Astrocyte (in vitro differentiated cells and primary cell): ENCODE measurements at places on chromosomes 4 and X. TPM values are rescaled to one million over a fixed set of nuclear protein-coding genes. Genes with fewer than 3 reads are reported as not detected.
A peak's percentile ranks its signal among the peaks of the same experiment; 100 is the strongest.

CFAP99 gene
- total RNA-seq = not detected in 2 replicates

RASL11B gene
- total RNA-seq = 4.4 and 5.1 TPM in 2 replicates

RAB33A gene
- 1.7 and 1.9 TPM in 2 replicates for total RNA-seq

F11 gene
- not detected in 2 replicates for total RNA-seq

GPC3 gene
- total RNA-seq = 2.7 and 8.2 TPM in 2 replicates

FAM50A gene
- 88.0 and 100.0 TPM in 2 replicates for total RNA-seq

MXRA5 gene
- total RNA-seq = 23.3 and 60.6 TPM in 2 replicates

FAM9B gene
- total RNA-seq = not detected in 2 replicates

DNA sequence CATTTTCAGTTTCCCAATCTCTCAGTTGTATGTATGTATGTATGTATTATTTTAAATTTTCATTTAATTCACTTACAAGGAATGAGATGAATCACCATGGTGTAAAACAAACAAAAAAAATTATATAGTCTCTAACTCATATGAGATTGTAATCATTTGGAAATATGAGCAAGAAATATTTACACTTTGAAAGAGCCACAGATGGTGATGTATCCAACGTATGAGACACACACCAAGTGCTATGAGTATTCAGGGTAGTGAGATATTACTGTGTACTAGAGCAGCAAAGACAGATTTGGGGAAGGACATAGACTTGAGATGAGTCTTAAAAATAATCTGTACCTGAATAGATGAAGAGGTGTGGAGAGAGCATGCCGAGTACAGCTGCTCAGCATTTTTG is 1154.4 kb downstream of the RAPGEF2 start:
- no peak for DNase-seq

GRCh38 chrX:119359618-119360382 is 39.3 kb upstream of the SLC25A43 start:
- DNase-seq = no peak

- DNase-seq = no peak
Observed at GRCh38 chrX:18098763-18099162, 121.9 kb downstream of the BEND2 start.

DNA sequence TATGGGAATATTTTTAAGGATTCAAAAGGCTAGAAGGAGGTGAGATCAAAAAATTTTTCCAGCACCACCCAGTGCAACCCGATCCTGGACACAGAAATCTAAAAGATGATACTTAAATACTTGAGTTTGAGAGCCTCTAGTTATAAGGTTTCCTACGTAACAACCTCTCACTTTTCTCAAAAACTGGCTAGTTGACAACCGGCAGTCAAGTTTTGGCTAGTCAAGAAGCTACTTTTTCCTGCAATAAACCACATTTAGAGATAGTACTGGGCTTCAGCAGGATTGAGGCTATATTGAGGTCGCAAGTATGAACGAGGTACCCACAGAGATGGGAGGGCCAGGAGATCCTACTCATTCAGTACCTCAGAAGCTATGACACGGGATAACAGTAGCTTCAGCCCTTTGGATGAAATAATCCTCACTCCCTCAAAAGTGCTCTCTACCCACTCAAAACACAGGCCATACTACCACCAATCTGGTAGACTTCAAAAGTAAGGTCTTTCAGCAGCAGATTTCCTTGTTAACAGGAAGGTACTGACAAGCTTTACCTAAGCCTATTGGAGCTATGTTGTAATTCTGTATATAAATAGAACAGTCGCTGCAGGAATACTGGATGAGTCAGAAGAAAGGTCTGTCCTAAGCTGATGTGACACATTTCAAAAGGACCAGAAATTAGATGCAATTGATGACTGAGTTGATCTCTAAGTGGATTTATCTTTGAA is 1.5 kb upstream of the TSPAN5 start:
- DNase-seq = peak; percentile 68

- no peak for DNase-seq
Observed at GRCh38 chrX:129845616-129846190, 2.0 kb upstream of the ZDHHC9 start.

- no peak for DNase-seq
Observed at GRCh38 chr4:128307123-128307571, 19.5 kb upstream of the PGRMC2 start.

DNA sequence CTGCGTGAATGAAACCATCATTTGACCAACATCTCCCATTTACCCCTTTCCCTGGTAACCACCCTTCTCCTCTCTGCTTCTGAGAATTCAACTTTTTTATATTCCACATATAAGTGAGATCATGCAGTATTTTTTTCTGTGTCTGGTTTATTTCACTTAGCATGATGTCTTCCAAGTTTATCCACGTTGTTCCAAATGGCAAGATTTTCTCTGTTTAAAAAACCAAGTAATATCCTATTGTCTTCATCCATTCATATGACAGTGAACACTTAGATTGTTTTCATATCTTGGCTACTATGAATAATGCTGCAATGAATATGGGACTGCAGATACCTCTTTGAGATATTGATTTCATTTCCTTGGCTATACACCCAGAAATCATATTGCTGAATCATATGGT is 362.4 kb upstream of the SLC7A11 start:
- DNase-seq = no peak

DNA sequence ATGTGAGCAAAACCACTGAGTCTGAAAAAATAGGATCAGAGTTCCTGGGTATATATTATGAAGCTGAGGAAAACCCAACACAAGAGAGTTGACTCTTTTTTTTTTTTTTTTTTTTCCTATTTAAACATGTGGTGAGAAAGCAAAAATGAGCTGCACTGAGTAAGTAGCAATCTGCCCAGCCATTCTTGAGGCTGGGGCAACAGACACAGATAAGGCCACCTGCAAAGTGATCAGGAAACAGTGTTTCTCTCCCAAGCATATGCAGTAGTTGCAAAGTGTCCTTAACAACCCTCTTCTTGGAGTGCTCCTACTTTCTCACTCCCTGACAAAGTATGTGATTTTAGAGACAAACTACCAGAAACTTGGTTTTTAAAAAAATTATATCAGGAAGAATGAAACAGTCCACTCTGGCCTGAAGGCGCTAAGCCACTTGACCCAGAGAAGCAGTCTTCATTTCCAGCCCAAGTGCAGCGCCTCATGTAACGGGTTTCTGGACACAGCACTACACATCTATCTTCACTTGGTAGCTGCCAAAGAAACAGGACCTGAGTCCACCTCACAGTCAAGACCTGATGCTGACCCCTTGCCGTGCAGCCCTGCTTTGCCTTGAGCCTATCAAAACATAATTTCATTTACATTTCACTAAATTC is 124.6 kb upstream of the MAP3K15 start:
- no peak for DNase-seq

GRCh38 chr4:71338846-71339593 is at the start of gene SLC4A4:
SLC4A4 (plus strand) TSS chr4:71339020.
- peak; percentile 72 for DNase-seq

- DNase-seq = no peak
Observed at GRCh38 chr4:163554870-163555465, 60.5 kb downstream of the TMA16 start.

DNA sequence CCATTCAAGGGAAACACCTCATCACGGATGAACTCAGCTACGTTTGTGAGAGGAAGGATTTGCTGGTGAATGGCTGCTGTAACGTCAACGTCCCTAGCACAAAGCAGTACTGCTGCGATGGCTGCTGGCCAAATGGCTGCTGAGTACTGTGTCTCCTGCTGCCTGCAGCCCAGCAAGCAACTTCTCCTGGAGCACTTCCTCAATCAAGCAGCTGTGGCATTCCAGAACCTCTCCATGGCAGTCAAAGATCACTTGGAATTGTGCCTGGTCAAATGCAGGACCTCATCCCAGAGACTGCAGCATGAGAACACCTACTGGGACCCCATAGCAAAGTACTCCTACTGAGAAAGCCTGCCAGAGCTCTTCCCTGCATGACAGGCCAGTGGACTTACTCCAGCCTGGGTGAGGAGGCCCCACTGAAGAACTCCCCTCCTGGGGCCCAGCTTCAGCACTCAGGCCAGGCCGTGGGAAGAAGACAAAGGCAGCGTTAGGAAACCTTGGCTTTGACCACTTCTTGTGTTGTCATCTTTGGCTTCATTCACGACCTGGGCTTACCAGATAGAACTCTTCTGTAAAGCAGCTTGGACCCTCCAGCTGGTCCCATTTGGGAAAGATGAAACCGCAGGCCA is 244.3 kb downstream of the RBMX2 start:
- DNase-seq = no peak

GRCh38 chrX:154457491-154458115 is 478 bp upstream of the PLXNA3 start:
- no peak for DNase-seq

DNA sequence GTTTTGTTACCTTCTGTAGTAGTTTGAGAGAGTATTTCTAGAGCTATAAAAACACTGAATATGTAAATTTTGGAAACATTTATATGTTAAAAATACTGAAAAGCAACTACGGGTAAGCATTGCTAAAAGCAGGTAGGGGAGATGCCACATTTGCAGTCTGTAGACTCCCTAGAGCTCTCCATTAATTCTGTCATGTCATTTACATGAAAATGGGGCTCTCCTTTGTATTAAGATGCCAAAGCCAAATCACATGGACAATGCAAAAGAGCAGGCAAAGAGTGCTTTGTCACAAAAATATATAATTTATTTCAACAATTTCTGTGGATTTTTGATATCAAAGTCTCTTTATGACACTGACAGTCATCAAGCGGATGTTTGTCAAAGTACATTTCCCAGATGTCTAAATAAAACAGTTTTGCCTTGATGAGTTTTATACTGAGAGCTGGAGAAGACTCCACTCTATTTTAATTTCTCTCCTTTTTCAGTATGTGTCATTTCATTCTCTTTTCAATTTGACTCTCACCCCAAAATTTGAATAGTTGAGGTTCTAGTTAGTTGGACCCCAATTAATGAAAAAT is 51.8 kb downstream of the LDB2 start:
- no peak for DNase-seq

GRCh38 chr4:22246847-22247246 is 269.0 kb downstream of the ADGRA3 start:
- DNase-seq = no peak
